ENCODE measurements at places on chromosomes 5 and 9.

DNA sequence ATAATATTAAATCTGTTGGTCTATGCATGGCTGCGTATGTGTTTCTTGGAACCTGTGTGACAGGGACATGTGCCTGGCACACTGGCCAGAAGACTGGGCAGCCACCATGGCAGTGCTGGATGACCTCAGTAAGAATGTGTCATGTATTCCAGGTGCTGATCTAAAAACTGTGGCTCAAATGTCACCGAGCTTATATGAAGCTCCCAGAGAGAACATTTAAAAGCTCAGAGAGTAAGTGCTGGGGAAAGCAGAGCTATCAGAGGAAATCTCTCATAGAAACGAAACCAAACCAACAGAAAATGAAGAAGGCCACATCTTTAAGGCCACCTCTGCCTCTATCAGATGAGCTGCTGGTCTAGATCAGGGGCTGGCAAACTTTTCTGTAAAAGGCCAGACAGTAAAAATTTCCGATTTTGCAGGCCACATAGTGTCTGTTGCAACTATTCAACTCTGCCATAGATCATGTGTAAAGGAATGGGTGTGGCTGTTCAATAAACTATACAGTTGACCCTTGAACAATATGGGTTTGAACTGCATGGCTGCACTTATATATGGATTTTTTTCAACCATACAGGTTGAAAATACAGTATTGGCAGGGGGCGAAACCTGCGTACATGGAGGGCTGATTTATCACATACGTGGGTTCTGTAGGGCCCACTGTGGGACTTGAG, 31.8 kb downstream of the TSTD2 start:
- DNase-seq, result no peak

DNA sequence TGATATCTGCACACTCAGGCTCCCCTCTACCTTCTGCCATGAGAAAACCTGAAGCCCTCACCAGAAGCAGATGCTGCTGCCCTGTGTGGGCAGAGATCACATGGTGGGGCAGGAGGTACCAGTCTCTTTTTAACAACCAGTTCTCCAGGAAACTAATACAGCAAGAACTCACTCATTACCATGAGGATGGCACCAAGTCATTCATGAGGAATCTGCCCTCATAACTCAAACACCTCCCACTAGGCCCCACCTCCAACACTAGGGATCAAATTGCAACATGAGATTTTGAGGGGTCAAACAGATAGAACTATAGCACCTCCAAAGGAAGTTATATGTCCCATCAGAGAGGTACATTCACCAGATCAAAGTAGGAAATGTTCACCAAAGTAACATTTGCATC, 136.3 kb upstream of the SHB start:
- no peak for DNase-seq

DNA sequence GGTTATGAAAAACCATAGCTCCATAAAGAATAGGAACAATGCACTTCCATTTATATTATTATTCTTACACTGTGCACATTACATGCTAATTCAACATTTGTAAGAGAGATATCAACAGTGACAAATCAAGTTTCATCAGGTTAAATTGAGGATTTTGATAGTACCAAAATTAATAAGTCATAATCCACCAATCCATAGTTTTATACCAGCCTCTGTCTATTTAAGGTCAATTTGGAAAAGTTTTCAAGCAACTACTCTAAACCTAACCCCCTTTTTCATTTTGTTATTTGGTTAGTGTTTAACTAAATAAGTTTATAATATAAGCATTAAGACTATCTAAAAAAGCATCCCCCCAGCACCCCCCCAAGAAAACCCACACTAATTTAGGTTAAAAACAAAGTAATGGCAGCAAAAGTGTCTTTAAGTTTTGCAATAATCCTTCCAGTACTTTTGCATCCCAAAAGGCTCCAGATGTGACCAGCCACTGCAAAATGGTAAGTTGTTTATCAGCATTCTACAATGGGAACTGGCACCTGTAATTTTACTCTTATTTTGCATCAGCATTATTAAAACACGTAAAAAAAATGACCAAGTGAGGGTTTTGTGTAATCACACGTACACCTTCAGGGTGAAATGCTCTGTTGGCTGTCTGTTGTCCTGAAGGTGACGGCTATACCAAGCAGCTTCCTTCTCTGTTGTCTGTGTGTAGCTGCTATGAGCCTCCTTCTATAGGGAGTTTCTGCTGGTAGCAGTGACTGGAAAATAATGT, 36.8 kb upstream of the SSBP2 start:
- peak; percentile 62 for DNase-seq

DNA sequence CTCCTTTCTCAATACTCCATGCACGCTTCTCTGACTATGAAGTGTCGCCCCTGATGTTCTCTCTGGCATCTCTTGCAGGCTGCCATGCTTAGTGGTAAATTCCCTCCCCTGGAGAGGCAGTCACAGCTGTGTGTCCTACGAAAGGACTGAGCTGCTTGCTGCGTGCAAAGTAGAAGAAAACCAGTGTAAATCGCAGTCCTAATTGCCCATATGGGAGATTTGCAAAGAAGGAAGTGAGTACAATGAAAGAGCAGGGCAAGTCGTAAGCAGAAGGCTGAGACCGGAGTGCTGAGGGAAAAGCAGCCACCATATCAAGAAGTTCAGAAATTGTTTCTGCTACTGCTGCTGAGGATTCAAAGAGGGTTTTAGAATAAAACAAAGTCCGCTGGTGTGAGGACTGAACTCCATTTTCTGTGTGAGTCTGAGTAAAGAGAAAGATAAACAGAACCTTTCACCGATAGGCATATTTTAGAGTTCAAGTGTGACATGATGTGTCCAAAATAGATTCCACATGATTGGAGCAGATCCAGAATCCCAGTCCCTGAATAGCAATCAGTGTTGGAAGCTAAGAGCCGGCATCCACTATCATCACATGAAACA, 507.8 kb upstream of the MPDZ start:
- DNase-seq, result no peak

DNA sequence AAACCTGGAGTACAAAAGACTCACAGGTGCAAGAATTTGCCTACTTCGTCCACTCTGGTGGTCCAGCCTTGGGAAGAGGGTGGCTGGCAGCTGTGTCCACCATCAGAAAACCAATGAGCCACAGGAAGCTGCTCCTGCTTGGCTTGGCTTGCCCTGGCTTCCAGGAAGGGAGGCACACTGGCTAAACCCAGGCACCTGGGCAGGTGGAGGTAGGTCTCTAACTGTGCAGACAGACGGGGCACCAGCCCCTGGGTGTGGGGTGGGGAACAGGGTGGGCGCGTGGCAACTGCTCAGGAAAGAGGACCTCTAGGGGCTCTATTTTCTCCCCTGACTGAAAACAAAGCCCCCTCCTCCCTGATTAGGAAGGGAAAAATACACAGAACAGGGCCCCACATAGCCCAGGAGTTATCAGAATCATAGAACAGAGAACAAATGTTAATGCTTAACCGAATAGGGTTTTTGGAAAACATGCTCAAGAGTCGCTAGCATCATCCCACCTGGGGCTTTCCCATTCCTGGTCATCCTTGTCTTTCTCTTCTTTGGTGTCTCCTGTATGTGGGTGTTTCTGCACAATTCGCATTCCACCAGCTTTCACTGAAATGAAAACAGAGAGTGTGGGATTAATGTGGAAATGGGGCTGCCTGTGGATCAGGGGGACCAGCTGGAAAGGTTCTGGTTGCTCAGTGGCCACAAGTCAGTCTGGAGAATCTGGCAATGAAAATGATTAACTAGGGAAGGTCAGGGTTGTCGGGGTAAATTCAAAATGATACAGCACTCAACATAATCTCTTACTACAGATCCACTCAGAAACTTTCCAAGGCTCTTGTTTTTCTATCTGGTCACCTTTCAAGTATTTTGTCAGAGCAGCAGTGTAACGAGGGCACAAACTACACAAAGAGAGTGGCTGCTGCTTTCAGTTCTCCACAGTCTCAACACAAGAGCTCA, 13.1 kb downstream of the DAP start:
- DNase-seq, result no peak

Data from prostate gland (tissue), 2 donors.